ENCODE measurements at places on chromosomes 16 and 17.
A peak's percentile ranks its signal among the peaks of the same experiment; 100 is the strongest.

- no peak overlapping the region for H3K27ac ChIP-seq
- H3K4me1 ChIP-seq, result no peaks in the 10 kb centered on the region
- no peaks in the 10 kb centered on the region for H3K36me3 ChIP-seq
- no peaks in the 10 kb centered on the region for H3K27me3 ChIP-seq
- no peak for DNase-seq
Observed at GRCh38 chr16:86781046-86781445, 202.7 kb downstream of the FOXL1 start.

GRCh38 chr16:58348986-58349385 lies 43.3 kb upstream of the GINS3 start:
- peaks cover 35% of the 10 kb centered on the region for H3K27me3 ChIP-seq
- no peak overlapping the region for H3K27ac ChIP-seq
- H3K4me3 ChIP-seq, result no peak overlapping the region
- H3K4me1 ChIP-seq, result peaks cover 4% of the 10 kb centered on the region
- no peaks in the 10 kb centered on the region for H3K36me3 ChIP-seq

- H3K27ac ChIP-seq, result no peak overlapping the region
- no peaks in the 10 kb centered on the region for H3K4me1 ChIP-seq
- H3K4me3 ChIP-seq, result no peak overlapping the region
- H3K27me3 ChIP-seq, result peaks cover 12% of the 10 kb centered on the region
- H3K36me3 ChIP-seq, result no peaks in the 10 kb centered on the region
Observed at GRCh38 chr16:23342083-23342640, 40.1 kb downstream of the SCNN1B start.

GRCh38 chr17:71938340-71939010 lies 182.3 kb upstream of the SOX9 start:
- H3K27me3 ChIP-seq, result no peaks in the 10 kb centered on the region
- no peak for DNase-seq
- no peaks in the 10 kb centered on the region for H3K4me1 ChIP-seq
- no peak overlapping the region for H3K27ac ChIP-seq
- no peak overlapping the region for H3K4me3 ChIP-seq

GRCh38 chr16:87041286-87041685 lies 275.9 kb downstream of the C16orf95 start:
- H3K27ac ChIP-seq, result no peak overlapping the region
- no peak overlapping the region for H3K4me3 ChIP-seq
- H3K4me1 ChIP-seq, result no peaks in the 10 kb centered on the region
- H3K36me3 ChIP-seq, result no peaks in the 10 kb centered on the region

DNA sequence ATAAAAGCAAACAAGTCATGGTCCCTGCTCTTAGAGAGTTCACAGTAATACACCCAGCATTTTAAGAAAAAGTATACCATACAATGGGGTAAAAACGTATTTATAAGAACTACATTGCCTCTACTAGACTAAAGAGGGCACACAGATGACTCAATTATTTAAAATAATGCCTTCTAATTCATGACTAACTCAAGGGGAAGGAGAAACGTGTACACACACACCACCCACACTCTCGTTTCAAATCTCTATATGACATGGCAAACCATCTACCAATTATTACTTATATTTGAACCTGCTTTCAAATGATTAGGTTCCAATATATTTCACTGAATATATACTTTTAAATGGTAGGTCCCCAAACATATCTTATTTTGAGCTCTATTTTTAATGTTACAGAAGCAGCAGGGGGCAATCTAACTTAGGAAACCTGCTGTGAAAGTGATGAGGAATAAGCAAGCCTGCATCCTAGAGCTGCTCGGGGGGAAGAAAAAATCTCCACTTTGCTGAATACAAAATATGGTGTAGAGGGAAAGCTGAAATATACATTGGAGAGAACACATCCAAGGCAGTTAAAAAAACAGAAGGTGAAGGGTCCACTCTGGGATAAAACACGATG lies 232.4 kb upstream of the PSMD7 start:
- no peak overlapping the region for H3K4me3 ChIP-seq
- H3K36me3 ChIP-seq, result no peaks in the 10 kb centered on the region
- no peak overlapping the region for H3K27ac ChIP-seq
- DNase-seq, result no peak

DNA sequence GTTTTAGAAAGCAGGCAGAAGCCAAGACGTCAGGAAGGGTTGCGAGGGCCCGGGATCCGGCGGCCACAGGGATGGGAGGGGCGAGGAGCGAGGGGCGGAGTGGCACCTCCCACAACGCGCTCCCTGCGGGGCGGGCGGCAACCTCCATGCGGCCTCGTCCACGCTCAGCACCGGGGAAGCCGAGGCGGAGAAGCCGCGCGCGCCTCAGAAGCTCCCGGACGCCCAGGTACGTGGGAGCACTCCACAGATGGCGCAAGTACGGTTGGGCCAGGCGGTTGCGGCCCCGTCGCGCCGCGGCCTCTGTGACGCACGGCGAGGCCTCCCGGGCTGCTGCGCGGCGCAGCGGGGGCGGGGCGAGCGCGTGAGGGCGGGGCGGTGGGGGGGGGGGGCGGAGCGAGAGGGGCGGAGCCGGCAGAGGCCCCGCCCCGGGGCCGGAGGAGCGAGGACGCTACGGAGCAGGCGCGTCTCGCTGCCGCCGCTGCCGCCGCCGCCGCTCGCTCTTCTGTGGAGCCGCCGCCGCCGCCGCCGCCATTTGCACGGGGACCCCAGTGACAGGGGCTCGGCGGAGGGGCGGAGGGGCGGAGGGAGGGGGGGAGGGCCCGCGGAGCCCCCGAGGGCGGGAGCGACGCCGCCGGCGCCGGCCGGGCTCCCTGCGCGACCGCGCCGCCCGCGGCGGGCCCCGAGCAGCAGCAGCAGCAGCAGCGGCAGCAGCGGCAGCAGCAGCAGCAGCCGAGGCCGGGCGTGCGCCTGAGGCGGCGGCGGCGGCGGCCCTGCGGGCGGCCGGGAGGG lies at the start of gene TENT4B:
TSS of gene TENT4B (plus strand) at position 500 of the 789 bp plus-strand sequence. CDS start 316 bp downstream, outside the sequence.
- peaks cover 17% of the 10 kb centered on the region for H3K36me3 ChIP-seq
- peak within 1 kb of the TSS; percentile 77 for H3K4me3 ChIP-seq
- peak; percentile 89 for DNase-seq
- H3K4me1 ChIP-seq, result peaks cover 31% of the 10 kb centered on the region
- H3K27ac ChIP-seq, result peak within 1 kb of the TSS; percentile 78
